ENCODE measurements at places on chromosomes 7 and 10. TPM values are rescaled to one million over a fixed set of nuclear protein-coding genes. Genes with fewer than 3 reads are reported as not detected.

POLL gene
- total RNA-seq: 26.5 TPM

DNA sequence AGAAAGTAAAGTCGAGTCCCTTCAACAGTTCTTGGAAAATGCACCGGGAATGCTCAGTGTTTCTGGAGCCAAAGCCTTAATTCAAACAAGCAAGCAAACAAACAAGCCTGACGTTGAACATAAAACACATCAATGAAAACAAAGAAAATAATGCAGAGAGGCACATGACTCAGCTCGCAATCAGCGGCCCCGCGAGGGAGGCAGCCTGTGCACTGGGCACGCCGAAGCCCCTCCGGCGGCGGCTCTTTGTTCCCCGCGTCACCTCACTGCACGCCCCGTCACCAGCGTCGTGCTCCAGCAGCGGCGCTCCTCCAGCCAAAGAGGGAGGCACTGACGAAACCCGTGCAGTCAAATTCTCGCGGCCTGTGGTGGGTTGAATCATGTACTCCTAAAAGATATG, 151.5 kb downstream of the DNAJB6 start:
- DNase-seq: no peak

GRCh38 chr10:86159797-86160196, 206.8 kb downstream of the GRID1 start:
- no peak for DNase-seq

- DNase-seq: no peak
These were observed 157.3 kb upstream of the COL1A2 start for GRCh38 chr7:94237417-94237816.

GDF2 gene
- not detected for total RNA-seq

- DNase-seq: no peak
These were observed 12.9 kb upstream of the FIGNL1 start for GRCh38 chr7:50463035-50463434.

PTPRZ1 gene
- total RNA-seq: not detected

DNA sequence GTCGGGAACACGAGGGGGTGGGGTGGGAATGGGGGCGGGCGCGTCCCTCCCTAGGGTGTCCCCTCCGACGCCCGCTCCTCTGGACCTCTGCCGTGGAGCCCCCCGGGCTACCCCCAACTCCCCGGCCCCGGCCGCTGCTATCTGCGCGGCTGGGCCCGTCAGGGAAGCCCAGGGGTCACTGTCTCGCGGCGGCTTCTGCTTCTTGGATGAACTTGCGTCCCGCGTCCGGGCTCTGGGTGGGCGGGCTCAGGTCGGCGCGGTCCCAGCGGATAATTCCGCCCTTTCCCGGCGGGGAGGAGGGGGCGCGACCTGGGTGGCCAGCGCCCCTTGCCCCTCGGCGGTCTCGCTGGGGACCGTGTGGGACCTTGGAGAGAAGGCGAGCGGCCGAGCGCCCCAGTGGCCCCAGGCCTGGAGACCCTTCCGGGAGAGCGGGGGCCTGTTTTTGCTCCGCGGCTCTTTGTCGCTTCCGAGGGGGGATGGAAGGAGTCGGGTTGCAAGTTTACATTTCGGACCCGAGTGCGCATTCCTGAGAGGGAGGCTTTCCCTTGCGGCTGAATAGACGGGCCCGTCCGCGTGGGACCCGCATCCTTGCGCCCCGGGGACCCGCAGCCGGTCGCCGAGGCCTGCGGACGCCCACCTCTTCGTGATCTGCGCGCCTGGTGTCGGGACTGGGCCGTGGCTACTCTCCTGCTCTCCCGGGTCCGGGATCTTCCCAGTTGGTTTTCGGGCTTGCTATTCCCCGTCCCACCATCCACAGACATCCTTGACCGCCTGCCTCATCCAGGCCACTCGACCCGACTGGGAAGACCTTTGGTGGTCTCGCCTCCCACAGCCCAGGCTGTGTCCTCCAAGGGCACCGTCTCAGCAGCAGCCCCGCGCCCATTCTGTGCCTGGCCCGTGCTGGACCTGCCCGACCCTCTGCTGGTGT, 812 bp downstream of the DOCK1 start:
- no peak for DNase-seq

Data from activated CD4-positive, alpha-beta T cell treated with anti-CD3 and anti-CD28 coated beads, Interleukin-2, amount 10 ng/mL, durations not matched to agents 7 days and 5 days (primary cell).